ENCODE measurements at places on chromosomes 7 and 10.

- DNase-seq: peak; percentile 70
Observed at GRCh38 chr7:131654668-131655326, 98.4 kb upstream of the PODXL start.

- no peak for DNase-seq
Observed at GRCh38 chr10:47039562-47039913, 128.3 kb downstream of the PTPN20 start.

DNA sequence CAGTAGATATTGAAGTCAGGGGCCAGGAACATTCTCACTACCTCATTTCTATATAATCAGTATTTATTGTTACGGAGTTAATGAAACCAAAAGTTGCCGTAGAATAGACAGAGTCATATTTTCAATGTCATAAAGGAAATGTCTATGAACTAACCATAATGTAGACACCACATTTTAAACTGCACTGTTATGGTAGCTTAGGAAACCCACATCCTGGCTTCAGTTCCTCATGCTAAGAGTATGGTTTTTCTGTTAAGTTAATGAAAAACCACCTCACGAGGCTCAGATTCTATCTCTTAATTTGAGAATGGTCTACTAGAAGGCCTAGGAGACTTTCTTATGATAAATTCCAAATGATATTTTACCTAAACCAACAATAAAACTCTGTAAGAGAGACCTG lies 166.5 kb downstream of the TMEM26 start:
- peak; percentile 52 for DNase-seq

DNA sequence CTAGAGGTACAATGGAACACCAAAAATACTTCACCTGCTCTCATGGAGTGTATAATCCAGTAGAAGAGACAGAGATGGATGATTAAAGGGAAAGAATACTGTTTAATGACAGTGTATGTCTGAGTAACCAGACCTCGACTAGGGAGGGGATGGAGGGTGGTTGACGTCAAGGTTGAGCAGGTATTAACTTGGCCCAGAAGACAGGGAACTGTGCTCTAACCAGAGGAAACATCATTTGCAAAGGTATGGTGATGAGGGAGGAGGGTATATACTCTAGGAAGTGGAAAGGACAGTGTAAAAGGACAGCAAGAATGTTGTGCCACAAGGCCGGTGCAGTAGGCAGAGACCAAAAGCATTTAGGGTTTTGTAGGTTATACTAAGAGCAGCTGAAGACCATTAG lies 2.9 kb downstream of the MIOS start:
- peak; percentile 9 for DNase-seq

DNA sequence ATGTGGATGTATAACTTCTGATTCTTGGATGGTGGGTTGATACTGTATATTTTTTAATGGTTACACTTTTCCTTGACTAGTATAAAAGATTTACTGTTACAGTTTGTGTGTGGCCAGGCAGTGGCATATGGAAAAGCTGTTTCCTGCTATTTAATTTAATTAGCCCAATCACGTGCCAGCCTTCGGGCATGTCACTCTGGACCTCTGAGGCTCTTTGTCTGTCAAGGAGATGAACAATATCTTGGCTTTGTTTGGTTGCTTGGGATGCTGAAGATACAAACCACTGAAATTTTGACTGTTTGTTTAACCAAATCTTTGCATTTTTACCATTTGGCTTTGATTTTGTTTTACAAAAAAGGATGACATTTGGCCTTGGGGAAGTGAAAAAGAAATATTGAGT lies 185.0 kb downstream of the HDAC9 start:
- no peak for DNase-seq

DNA sequence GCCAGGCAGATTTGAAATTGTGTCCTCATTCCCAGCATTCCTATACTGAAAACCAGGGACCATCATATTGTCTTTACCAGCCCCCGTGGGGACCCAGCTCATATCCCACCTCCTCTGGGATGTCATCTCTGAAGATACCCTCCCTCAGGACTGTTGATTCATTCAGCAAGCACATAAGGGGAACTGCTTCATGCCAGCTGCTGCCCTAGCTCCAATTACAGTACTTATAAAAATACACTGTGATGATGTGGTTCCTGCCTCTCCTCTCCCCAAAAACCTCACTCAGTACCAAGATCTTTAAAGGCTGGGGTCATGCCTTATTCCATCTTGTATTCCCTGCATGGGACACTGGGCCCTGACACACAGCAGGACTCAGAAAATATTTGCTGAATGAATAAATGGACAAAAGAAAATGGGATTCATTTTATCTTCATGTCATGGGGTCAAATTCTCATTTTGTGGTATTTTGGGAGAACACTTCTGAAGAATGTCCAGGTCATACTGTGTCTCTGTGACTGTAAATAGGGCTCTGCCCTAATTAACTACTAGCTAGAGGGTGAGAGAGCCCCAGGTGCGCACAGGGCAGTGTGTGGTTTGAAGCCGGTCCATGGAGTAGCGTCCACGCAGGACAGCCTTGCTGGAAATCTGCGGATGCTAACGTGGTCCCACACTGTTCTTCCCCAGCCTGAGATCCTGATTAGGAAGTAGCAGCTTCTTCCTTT lies 29.0 kb upstream of the DAGLB start:
- DNase-seq: no peak

GRCh38 chr10:131160219-131160875 lies 151.2 kb downstream of the TCERG1L start:
- no peak for DNase-seq

DNA sequence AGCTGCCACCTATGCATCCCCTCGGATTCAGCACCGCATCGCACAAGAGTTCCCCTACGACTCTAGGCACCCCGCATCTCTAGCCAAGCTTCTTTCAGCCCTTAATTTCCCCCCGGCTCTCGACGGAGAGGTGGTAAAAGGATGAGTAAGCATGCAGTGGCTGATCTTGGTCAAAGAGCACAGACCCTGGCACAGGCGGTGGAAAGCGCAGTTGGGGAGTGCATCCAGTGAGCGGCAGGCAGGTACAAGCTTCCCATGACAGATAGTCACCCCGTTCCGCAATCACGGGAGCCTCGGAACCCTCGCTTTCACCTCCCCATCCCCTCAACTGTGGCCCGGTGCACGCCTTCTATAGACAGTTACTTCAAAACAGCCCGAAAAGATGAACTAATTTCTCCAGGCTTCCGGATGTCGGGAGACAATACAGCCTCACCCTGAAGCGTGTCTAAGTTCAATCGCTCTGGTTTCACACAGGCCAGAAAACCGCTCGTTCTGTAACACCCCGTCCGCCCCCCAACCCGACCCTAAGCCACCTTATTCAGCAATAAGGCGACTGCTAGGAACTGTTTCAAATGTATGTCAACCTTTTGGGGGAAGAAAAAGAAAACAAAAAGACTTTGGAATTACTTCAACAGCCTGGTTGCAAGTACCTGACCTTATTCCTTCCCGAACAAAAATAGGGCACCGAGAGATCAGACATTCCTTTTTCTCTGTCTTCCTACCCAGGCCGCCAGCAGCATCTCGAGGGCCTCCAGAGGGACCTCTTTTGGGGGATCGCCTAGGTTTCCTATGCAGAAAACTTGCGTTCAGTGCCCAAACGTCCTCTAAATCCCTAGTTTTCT lies 1.4 kb downstream of the RHEB start:
- peak; percentile 47 for DNase-seq

GRCh38 chr10:60732807-60733516 lies 45.3 kb upstream of the CDK1 start:
- peak; percentile 52 for DNase-seq

DNA sequence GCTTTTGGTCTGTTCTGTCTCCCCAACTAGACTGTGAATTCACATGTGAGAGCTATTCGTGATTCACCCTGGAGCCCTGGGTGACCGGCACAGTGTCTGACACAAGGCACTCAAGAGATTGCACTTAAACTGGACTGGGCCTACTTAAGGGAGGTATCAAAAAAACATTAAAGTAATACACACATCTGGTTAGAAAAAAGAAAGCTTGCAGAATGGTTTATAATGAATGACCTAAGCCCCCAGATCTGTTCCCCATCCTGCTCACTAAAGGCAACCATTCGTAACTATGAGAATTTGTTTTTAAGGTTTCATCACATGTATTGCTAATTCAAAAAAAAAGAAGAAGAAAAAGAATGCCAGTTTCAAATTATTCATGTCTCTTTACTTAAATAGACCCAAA lies 74.5 kb downstream of the DGKI start:
- no peak for DNase-seq

GRCh38 chr10:125661431-125661940 lies 21.5 kb downstream of the TEX36 start:
- DNase-seq: no peak

GRCh38 chr7:51327287-51327717 lies 10.7 kb upstream of the COBL start:
- no peak for DNase-seq

- no peak for DNase-seq
Observed at GRCh38 chr10:52383088-52383487, 69.0 kb downstream of the DKK1 start.

GRCh38 chr10:72015841-72016240 lies 51.6 kb downstream of the CHST3 start:
- DNase-seq: no peak

- no peak for DNase-seq
Observed at GRCh38 chr7:99363286-99363685, 11.2 kb upstream of the ARPC1B start.
